Fibroblast of the aortic adventitia (primary cell): ENCODE measurements at places on chromosomes 3 and 15. TPM values are rescaled to one million over a fixed set of nuclear protein-coding genes. Genes with fewer than 3 reads are reported as not detected.
A peak's percentile ranks its signal among the peaks of the same experiment; 100 is the strongest.

DNA sequence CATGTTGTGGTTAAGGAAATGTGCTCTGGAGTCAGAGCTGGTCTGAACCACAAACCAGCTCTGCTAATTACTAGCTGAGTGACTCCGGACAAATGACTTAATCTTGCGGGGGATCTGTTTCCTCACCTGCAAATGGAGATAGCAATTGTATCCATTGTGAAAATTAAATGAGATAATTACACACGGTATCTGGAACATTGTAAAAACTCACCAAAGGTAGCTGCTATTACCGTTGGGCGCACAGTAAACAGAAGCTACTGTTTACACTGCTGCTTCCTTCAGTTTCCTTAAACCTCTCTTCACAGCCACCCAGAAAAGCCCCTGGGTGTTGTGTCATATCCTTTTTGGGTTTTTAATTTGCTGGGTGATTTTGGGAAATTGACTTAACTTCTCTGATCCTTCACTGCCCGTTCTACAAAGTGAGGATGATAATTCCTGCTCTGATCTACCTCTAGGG is 107.8 kb downstream of the MEGF11 start:
- no peak for DNase-seq

The LYZL4 gene
- total RNA-seq: not detected in 2 replicates

DNA sequence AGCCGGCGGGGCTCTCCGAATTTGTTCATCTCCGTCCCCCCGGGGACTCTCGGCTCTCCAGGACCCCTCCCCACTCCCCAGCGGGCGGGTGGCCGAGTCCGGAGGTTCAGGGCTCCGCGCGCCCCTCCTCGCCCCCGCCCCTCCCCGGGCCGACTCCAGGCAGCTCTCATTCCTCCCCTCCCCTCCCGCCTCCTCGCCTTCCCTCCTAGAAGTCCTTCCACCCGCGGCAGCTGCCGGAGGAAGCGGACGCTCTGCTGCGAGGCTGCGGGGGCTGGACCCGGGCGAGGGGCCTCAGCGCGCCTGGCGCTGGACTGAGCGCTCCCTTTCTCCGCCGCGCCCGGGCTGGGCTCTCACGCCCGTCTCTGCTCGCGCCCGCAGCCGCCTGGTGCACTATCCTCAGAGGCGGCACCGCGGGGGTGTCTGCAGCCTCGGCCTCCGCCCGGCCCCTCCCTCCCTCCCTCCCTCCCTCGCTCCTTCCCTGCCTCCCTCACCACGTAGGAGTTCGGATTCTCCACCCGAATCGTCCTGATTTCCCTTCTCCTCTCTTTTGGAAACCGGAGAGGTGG is at the start of gene ROBO2:
ROBO2 (plus strand) TSS at position 494 of the 566 bp plus-strand sequence. CDS start 687 bp downstream, outside the sequence.
- DNase-seq: no peak

The CTXN2 gene
- total RNA-seq: not detected in 2 replicates

GRCh38 chr3:138492980-138493675 is 58.7 kb downstream of the ESYT3 start:
- DNase-seq: no peak

The CRYGS gene
- total RNA-seq: 1.3 TPM in 1 of 2 replicates, not detected in the other

GRCh38 chr15:78329625-78330024 is 10.5 kb upstream of the CRABP1 start:
- no peak for DNase-seq

- DNase-seq: no peak
Measured at GRCh38 chr3:128336337-128337156, 130.1 kb downstream of the DNAJB8 start.

- no peak for DNase-seq
Measured at GRCh38 chr3:62718515-62719320, 156.5 kb downstream of the CADPS start.

DNA sequence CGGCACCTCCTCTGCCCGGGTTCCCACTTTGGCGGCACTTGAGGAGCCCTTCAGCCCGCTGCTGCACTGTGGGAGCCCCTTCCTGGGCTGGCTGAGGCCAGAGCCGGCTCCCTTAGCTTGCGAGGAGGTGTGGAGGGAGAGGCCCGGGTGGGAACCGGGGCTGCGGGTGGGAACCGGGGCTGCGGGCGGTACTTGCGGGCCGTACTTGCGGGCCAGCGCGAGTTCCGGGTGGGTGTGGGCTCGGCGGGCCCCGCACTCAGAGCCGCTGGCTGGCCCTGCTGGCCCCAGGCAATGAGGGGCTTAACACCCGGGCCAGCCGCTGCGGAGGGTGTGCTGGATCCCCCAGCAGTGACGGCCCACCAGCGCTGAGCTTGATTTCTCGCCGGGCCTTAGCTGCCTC is 14.4 kb upstream of the DAPK2 start:
- DNase-seq: no peak

The LSG1 gene
- 30.6 and 41.9 TPM in 2 replicates for total RNA-seq

GRCh38 chr3:11236588-11237461 is 35.4 kb upstream of the ATG7 start:
- DNase-seq: peak; percentile 73

- peak; percentile 23 for DNase-seq
Measured at GRCh38 chr3:3015185-3016089, 94.7 kb downstream of the IL5RA start.
